NCI-H2107 (cell line): ENCODE measurements at places on chromosomes 5 and 9.
A peak's percentile ranks its signal among the peaks of the same experiment; 100 is the strongest.

DNA sequence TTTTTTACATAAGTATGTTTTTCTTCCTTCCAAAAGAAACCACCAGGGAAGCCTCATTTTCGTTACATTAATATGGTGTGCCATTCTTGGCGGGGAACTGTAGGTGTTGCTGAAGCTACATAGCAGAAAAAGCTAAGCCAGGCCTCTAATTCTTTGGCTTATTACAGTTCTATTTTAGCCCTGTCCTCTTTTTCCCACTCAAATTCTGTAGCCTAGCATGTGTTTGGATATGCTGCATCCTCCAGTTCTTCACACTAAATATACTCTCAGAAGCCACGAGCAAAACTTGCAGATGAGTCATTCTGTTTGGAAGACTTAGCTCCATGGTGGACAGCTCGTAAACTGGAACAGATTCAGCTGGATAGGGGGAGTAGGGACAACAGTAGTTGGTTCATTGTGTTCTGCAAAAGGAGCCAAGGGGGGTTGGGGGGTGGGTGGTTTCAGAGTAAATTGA, 369.4 kb downstream of the TMEM161B start:
- no peak for DNase-seq

DNA sequence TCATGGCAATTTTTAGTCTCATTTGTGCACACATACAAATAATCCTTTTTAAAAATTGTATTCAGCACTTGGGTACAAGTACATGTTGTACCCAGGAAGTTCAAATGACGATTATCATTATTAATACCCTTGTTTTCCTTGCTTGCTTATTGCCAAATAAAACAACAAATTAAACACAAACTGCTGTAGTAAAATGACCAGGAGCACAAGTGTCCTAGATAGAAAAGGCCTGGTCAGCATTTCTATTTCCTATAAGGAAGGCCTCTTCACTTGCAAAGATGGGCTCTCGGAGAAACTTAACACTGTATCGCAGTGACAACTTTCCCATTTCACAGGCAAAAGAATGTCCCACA, 34.7 kb upstream of the PLPP1 start:
- DNase-seq, result no peak

- DNase-seq, result no peak
Measured at GRCh38 chr5:151684690-151685361, 1.9 kb downstream of the SPARC start.

DNA sequence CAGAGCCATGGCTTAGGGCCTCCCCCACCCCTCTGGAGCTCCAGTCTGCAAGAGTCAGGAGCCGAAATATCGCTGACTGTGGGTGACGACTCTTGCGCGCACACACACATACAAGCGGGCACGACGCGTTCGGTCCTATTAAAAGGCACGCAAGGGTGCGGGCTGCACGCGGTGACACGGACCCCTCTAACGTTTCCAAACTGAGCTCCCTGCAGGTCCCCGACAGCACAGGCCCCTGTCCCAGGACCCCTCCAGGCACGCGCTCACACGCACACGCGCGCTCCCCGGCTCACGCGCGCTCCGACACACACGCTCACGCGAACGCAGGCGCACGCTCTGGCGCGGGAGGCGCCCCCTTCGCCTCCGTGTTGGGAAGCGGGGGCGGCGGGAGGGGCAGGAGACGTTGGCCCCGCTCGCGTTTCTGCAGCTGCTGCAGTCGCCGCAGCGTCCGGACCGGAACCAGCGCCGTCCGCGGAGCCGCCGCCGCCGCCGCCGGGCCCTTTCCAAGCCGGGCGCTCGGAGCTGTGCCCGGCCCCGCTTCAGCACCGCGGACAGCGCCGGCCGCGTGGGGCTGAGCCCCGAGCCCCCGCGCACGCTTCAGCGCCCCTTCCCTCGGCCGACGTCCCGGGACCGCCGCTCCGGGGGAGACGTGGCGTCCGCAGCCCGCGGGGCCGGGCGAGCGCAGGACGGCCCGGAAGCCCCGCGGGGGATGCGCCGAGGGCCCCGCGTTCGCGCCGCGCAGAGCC, at the start of gene GRIN1:
GRIN1 (plus strand) TSS at position 433 of the 746 bp plus-strand sequence. CDS start 333 bp downstream, outside the sequence.
- no peak for DNase-seq

- no peak for DNase-seq
Measured at GRCh38 chr9:95645992-95646391, 129.2 kb upstream of the PTCH1 start.

DNA sequence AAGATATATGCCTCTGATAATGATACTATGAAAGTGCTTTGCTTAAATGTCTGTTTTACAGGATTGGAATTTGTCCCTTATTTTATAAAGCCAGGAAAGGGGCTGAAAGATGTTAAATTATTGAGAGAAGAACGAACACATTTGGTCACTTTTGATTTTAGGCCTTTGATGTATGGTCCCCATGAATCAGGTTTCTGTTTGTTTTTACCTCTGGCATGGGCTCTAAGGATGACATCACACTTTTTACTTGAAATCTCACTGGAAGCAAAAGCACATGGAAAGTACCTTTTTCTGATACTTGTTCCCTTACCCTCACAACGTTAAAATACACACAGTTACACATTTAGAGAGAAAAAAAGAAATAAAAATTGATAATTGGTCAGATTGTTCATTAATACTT, 6.9 kb downstream of the OTULIN start:
- DNase-seq, result no peak

- peak; percentile 47 for DNase-seq
Measured at GRCh38 chr9:1604942-1605560, 410.1 kb upstream of the SMARCA2 start.

DNA sequence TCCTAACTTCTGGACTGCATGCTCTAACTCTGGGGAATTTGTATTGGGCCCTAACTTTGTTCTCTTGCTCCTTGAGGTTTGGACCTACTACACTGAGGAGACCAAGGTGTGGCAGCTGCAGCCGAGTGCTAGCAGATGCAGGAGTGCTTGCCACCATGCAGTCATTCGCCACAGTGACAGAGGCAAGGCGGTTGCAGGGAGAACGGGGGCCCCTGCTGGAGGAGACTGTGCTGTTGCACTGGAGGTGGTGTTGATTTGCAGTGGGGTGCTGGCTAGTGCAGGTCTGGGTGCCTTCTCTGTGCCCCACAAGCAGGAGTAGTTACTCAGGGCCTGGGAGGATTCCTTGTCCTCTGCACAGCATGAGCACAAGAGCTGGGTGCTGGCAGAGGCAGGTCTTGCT, 22.4 kb upstream of the DIRAS2 start:
- DNase-seq, result no peak

GRCh38 chr9:134827559-134827958, 53.1 kb upstream of the FCN2 start:
- DNase-seq, result no peak

- DNase-seq, result no peak
Measured at GRCh38 chr5:104594850-104595249, 1032.3 kb upstream of the NUDT12 start.

- DNase-seq, result no peak
Measured at GRCh38 chr5:56722317-56722716, 93.0 kb upstream of the MAP3K1 start.

GRCh38 chr5:169875731-169876130, 104.6 kb downstream of the INSYN2B start:
- no peak for DNase-seq

DNA sequence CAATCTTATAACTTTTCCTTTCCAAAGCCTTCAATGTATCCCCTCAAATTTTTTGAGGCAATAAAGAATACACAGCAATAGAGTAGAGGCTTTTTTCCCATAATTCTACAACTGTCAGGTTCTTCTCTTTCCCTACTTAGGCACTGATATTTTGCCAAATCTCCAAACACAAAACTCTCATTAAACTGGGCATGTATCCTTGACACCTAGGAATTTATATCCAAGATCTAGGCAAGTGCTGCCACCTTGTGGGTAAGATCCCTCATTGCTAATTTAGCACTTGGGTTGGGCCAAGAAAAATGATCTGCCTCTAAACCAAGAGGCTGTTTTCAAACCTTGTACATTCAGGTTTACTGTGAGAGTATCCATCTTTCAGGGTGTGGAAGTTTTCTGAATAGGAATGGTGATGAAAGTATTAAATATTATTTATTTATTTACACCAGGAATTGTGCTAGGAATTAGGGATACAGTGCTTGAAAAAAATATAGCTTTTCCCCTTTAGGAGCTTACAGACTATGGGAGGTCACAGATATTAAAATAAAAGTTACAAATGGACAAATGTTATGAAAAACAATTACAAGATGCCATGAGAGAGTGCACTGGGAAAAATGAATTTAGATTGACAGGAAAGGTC, 17.6 kb downstream of the TSTD2 start:
- DNase-seq, result peak; percentile 27

- no peak for DNase-seq
Measured at GRCh38 chr9:14907360-14907685, 2.9 kb downstream of the FREM1 start.

GRCh38 chr5:3331819-3332218, 263.8 kb upstream of the IRX1 start:
- DNase-seq, result no peak

DNA sequence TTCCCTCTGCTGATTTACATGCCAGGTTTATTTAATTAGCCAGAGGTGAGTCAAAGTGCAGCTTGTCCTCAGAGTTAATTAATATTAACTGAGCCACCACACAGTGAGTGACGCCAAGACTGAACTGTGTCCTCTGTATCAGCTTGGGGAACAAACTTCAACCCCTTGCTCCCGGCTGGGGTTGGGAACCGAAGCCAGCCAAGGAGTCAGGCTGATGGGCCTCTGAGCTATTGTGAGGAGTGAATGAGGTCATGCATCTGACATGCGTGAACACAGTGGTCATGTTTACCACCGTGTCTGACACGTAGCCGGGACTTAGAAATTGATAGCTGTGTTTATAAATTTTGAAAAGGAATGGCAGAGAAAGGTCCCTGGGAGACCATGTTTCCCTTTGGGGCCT, 17.1 kb downstream of the IGIP start:
- no peak for DNase-seq

- no peak for DNase-seq
Measured at GRCh38 chr5:61234019-61234418, 71.8 kb upstream of the SMIM15 start.

DNA sequence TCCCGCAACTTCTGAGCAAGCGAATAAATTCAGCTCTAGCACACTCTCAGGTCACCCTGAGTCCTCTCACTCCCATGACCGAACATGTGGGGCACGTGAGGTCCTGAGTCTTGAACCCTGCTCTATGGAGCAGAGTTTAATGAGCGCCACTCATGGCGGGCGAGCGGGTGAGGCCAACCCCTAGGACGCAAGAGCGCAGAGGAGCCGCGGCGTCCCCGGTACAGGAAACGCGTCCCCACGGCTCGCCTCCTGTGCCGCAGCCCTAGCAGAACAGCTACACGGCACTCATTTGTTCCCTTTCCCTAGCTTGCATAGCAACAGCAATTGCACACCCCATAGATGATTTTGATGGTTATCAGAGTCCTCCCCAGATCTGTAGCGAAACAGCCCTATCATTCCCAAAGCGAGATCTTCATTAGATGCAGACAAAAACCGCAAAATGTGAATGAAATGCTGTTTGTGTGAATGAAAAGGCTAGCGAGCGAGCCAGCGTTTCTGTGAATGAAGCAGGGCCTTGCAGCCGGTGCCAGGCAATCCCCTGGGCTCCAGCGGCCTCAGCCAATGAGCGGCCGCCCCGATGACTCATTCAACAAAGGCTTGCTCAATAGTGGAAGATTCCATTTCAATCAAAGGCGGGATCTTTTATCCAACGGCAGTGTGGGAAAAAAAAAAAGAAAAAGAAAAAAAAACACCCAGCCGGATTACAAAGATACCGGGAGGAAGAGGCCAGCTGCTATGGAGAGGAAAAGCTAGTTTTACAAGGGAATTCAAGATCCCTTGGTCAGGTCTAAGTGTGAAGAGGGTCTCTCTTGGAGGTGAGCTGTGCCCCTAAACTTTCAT, 1.5 kb upstream of the SHC3 start:
- peak; percentile 78 for DNase-seq

DNA sequence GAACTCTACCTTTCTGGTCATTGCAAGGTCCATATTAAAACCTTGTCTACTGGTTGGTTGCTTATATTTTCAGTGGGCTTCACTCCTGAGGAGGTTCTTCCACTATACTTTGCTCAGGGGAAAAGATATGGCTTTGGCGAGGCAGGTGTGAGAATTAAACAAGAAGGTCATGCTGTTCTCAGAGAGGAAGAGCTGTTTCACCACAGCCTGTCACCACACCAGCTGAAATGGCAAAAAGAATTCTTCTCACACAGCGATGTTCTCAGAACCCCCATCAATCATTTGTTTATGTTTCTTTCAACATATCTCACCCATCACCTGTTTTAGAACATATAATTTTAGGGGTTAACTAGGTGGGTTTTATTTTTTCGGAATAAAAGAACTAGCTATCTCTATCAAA, 38.6 kb downstream of the CAPSL start:
- DNase-seq, result no peak

GRCh38 chr5:167452136-167452535, 839.3 kb upstream of the WWC1 start:
- no peak for DNase-seq

- no peak for DNase-seq
Measured at GRCh38 chr9:120961936-120962335, 35.3 kb upstream of the TRAF1 start.

GRCh38 chr9:131180454-131180853, 55.1 kb downstream of the NUP214 start:
- no peak for DNase-seq

DNA sequence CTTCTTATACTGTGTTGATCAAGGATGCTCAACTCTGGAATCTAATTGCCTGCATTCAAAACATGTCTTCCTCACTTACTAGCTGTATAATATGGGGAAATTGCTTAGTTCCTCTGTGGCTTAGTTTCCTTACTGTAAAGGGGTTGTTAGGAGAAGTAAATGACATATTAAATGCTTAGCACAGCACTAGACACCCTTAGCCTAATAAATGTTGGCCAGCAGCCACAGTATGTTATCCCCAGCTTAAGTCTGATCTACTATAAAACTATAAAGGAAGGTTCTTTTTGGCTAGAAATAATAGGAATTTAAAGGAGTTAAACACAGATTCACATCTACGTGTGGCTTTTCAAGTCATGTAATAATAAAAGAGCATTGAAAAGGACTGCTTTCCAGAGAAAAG, 232.4 kb downstream of the PCSK1 start:
- no peak for DNase-seq

- no peak for DNase-seq
Measured at GRCh38 chr9:71821405-71821804, 53.1 kb upstream of the CEMIP2 start.

DNA sequence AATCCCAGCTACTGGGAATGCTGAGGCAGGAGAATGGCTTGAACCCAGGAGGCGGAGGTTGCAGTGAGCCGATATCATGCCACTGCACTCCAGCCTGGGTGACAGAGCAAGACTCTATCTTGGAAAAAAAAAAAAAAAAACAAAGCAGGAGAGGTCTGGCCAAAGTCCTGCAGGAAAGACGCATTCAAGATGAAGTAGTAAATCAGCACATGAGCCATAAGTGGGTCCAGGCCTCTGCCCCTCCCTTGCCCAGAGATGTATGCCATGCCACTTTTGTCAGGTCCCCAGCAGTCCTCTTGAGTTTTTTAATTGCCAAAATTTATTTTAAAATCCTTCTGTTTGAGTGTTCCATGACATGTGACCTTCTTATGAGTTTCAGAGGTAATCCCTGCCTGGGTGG, 8.5 kb upstream of the PHF19 start:
- no peak for DNase-seq

DNA sequence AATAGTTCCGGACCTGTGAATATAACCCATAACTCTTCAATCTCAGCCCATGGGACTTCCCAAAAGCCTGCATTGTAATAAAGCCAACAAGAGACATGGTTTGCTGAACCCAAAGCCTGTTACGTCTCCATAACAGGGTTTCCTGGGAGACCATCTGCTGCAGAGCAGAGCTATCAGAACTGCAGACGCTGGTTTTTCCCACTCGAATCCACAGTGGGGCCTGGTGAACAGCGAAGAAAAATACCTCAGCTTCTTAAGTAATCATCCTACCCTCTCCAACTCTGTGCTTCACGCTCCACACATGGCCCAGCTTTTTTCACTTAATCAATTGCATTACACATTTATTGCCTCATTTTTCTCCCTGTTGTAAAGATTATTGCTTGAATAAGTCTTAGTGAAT, 409.5 kb upstream of the GRIA1 start:
- DNase-seq, result no peak
